Left ventricle myocardium superior (tissue), 1 donor: ENCODE measurements at places on chromosomes 7 and 10. TPM values are rescaled to one million over a fixed set of nuclear protein-coding genes. Genes with fewer than 3 reads are reported as not detected.

The RAPGEF5 gene
- 11.4 TPM for total RNA-seq

The IFIT2 gene
- 7.0 TPM for total RNA-seq

DNA sequence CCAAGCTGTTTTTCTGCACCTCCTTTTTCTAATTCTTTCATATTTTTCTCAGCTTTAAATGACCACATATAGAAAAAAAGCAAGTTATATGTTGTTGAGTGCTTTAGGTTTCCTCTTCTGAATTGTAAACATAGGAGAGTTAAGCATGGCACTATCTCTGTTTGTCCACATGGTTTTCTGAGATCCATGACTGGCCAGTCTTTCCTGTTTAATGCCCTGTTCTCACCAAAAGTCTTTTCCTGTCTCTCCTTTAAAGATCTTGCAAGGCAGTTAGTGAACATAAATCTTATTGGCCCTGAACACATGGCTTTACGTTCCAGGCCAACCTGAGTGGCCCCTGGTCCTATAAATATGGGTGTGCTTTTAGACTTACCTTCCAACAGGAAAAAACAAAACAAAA, 19.4 kb downstream of the TRPV5 start:
- DNase-seq, result no peak

DNA sequence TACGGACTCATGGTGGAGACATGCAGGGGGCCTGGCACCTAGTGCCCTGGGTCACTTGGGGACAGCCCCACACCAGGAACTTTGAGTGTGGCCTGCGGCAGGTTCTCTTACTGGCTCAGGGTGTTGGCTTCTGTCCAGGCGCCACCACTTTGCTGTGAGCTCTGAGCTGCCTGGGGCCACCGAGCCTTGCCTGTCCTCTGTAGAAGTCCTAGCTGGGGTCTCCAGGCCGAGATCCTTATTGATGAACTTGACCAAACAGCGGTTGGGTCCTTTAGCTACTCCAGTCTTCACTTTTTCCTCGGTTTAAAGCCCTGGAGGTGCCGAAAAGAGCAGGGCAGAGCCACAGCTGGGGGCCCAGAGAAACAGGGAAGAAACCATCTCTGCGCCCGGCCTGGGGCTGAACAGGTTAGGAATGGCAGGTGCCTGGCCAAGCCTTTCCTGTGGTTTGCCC, 41.3 kb downstream of the ZNF467 start:
- peak; percentile 81 for DNase-seq

GRCh38 chr10:114347791-114348190, 56.5 kb downstream of the AFAP1L2 start:
- DNase-seq, result no peak

GRCh38 chr10:99430116-99430450, 341 bp downstream of the GOT1 start:
- no peak for DNase-seq

DNA sequence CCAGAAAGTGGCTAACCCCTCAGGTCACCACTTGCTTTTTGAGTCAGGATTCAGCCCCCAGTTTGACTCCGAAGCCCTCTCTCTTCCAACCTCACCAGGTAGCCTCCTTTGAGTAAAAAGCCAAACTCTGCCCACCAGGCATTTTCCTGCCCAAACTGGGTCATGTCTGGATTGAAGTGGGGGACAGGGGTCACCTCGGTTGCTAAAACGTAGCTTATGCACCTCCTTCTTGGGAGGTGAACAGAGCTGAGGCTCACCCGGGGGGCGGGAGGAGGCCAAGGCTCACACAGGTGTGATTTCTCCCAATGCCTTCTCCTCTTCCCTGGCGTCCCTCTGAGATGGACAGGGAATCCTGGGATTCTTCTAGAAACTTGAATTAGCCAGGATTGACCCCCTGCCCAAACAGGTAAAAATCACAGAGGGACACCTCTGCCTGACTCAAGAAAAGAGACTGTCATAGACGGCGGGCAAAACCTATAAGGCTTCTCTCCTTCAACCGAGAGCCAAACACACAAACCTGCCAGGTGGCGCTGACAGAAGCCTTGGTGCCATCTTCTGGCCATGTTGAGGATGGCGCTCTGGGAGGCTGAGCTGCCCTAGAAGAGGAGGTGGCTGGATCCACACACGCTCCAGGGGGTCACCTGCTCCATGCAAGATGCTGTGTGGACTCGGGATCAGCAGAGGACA, 51.6 kb downstream of the PRLHR start:
- DNase-seq, result peak; percentile 39

- DNase-seq, result peak; percentile 19
Measured at GRCh38 chr7:14834456-14834855, 68.1 kb downstream of the DGKB start.
